ENCODE measurements at places on chromosomes 5 and 9.

- DNase-seq: peak; percentile 60
Measured at GRCh38 chr5:138438724-138439476, at the start of gene REEP2. Gene REEP2 (plus strand): TSS chr5:138439057. CDS start chr5:138439209, 152 bp downstream.

GRCh38 chr5:129972465-129973141 lies 68.3 kb downstream of the CHSY3 start:
- no peak for DNase-seq

- DNase-seq: no peak
Measured at GRCh38 chr5:125274938-125275724, 528.7 kb upstream of the ZNF608 start.

DNA sequence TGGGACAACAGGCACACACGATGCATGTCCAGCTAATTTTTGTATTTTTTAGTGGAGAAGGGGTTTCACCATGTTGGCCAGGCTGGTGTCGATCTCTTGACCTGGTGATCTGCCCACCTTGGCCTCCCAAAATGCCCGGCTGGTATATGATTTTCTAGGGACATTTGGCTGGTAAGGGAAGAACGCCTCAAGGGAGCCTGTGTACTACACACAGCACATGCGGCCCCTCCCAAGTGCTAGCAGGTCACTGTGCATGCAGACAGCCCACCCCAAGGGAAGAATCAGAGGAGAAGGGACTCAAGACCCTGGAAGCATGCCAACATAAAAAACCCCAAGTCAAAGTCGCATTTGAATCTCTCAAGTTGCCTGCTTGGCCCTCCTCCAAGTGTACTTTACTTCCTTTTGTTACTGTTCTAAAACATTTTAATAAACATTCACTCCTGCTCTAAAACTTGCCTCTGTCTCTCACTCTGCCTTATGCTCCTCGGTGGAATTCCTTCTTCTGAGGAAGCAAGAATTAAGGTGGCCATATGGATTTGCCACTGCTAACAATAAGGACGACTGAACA lies 24.3 kb upstream of the OTULINL start:
- no peak for DNase-seq

DNA sequence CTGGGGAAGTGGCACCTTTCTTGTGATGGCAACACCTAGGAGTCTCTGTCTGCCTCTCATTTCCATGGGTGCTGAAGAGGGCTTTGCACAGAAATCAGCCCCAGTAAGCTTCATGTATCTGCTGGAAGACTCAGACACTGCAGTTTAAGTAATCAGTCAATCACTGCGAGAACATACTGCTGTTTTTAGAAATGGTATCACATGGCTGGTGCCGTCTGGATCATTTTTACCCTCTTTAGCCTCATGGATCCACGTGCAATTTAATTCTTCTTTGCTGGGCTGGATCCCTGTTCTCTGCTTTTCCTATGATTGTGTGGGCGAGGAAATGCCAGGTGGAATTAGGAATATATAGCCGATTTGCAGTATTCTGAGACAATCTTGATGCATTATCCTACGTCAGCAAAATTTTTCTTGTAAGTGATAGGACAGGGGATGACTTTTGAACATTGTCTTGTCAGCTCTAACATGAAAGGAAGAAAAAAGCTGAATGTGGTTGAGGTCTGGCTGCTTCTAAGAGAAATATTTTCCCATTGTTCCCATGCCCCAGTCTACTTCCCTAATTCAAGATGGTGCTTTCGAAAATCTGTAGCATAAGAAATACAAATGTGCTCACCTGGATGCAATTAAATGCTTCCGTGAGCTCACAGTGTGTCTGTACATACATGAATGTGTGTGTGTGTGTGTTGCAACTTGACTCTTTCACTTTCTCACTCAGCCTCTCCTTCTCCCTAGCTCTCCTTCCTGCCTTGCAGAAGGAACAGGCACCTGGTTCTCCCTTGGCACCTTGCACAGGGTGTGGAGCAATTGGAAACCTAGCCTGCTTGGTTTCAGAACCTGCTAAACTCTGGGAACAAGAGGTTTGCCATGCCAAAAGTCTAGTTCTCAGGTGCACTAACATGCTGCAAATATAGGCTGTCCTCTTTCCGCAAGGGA lies 281.6 kb downstream of the NTRK2 start:
- no peak for DNase-seq

- peak; percentile 33 for DNase-seq
Measured at GRCh38 chr9:95506678-95507463, 9.9 kb downstream of the PTCH1 start.

GRCh38 chr5:33059081-33059480 lies 348.0 kb downstream of the NPR3 start:
- DNase-seq: no peak
